ENCODE measurements at places on chromosomes 16 and 17.

- no peak for DNase-seq
These were observed 153.7 kb downstream of the CYB561 start for GRCh38 chr17:63292421-63292820.

GRCh38 chr16:21194771-21195301, 16.5 kb downstream of the ZP2 start:
- DNase-seq: no peak

DNA sequence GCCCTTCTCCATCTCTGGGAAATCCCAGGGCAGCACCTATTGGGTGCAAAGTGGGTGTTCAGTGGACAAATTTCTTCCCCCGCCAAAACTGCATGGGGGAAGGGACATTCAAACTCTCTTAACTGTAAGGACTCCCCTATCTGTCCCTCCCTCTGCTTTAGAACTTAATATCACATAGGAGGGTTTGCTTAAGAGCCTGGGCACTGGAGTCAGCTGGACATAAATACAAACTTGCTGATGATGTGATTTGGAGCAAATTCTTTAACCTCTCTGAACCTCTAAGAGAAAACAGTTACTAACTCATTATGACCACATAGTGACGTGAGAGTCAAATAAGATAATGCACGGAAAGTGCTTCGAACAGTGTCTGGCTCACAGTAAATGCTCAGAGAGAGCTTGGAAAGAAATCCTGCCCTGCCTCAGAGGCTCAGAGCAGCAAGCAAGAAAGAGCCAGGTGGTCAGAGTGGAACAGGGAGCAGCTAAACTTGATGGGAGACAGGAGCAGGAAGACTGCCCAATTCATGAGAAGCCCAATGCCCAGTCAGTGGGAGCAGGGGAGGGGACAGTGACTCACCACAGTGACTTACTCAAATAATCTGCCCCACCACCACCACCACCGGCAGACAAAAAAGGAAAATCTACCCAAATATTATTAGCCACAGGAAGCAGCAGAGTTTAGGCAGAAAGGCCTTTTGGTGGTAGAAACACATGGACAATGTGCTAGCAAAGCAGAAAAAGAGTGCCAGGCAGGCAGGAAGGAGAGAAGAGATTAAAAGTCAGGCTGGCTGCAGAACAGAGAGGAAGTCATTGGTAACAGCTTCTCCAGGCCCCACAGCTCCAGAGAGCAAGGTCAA, 23.9 kb upstream of the CCL1 start:
- no peak for DNase-seq

DNA sequence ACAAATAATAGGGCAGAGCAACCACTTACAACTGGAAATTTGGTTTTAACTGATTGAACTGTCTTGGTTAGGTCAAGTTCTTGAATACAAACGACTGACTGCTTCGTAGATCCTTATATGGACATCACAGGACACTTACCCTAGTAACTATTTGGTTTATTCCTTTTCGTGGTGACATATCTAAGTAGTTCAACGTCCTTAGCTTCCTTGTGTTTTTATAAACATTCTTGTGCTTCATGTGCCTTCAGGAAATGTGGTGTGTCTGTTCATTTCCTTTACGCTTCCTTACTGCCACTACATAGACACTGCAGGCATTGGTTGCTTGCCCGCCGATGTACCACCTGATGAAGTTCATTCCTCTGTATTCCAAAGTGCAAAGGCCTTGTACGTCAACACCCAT, 59.3 kb downstream of the USP10 start:
- no peak for DNase-seq

DNA sequence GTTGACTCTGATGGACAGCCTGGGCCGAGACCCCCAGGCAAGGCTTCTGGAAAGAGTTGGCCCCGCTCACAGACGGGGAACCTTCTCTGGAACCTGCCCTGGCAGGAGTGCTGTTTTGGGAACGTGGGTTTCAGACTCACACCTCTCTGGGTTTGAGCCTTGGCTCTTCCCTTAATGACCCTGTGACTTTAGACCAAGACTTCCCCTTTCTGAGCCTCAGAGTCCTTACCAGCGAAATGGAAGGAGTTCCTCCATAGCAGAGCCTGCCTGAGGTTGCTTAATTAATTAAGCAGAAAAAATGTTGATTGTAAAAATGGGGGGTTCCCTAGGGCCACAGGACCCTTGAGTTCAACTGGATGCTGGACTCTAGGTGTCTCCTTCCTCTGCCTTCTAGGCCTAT, 408.2 kb downstream of the SEC14L1 start:
- no peak for DNase-seq

GRCh38 chr17:56599088-56599487, 5.6 kb downstream of the NOG start:
- DNase-seq: no peak

- DNase-seq: no peak
These were observed 11.4 kb downstream of the NOS2 start for GRCh38 chr17:27788919-27789318.

Data from cerebellar nuclear complex (tissue), 1 donor.